ENCODE measurements at places on chromosomes 3 and 15.

- DNase-seq = no peak
These were observed 364.0 kb upstream of the IL12A start for GRCh38 chr3:159624616-159625015.

DNA sequence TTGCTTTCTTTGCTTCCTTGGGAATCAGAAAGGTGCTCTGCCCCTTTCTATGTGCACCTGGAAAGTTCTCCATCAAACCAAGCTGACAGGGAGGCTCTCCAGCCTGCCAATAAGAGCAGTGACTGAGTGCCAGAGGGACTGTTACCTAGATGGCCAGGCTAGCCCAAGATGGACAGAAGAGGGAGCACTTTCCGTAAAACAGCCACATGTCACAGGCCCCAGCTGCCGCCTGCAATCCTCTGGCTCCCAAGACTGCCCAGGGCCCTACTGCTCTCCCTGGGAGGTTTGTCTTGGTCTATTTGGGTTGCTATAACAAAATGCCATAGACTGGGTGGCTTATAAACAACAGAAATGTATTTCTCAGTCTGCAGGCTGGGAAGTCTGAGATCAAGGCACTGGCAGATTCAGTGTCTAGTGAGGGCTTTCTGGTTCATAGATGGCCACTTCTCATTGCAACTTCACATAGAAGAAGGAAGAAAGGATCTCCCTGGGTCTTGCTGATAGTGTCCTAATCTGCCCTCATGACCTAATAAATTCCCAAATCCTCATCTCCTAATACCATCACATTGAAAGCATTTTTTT lies 72.3 kb downstream of the TAMM41 start:
- DNase-seq = peak; percentile 45

- DNase-seq = no peak
These were observed 648.9 kb upstream of the ALCAM start for GRCh38 chr3:104717828-104718196.

GRCh38 chr3:158465074-158465473 lies 105.9 kb upstream of the MLF1 start:
- no peak for DNase-seq

DNA sequence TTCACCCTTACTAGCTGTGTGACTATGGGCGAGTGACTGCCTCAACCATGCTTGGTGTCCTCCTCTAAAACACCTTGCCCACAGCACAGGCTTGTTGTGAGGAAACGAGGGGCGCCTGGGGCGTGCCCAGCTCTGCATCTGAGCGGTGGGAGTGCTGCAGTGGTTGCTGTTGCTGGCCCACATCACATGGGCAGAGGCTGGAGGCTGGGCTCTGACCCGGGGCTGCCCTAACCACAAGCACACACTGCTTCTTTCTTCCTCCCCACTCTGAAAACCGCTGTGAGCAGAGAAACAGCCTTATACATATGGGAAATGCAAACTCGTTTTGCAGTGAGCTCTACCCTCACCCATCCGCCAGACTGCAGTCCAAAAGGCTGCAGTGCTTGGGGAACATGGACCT lies 74.8 kb upstream of the RPL32 start:
- DNase-seq = no peak

- no peak for DNase-seq
These were observed 224.7 kb downstream of the KLF13 start for GRCh38 chr15:31551323-31551722.

- DNase-seq = no peak
These were observed 7.1 kb downstream of the RAD51 start for GRCh38 chr15:40702077-40702476.

GRCh38 chr15:94845390-94845716 lies 614.0 kb downstream of the MCTP2 start:
- no peak for DNase-seq

DNA sequence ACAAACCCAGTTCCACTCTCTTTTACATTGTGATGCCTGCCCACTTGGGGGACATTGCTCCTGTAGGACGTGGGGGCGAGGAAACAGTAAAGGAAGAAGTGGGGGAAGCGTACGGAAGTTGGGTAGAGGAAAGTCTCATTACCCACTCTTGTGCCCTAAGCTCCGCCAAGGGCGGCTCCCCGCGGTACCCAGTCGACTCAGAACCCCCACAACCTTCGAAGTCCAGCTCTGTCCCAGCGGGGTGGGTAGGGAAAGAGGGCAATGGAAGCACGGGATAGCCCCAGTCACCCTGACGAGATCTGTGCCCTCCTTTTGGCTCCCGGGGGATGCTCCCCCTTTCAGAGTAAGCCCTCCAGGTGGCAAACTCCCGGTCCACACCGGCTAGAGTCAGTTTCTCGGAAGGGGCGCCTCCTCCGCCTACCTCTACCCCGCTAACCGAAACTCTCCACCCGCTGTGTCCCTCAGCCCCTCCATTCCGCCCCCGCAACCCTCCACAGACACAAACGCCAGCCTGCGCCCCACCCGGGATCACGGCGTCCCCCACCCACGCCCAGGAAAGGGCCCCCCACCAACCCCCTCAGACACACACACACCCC lies 527 bp downstream of the CSNK1G1 start:
- DNase-seq = no peak

- DNase-seq = no peak
These were observed 34.4 kb downstream of the RPL39L start for GRCh38 chr3:187104933-187105332.

DNA sequence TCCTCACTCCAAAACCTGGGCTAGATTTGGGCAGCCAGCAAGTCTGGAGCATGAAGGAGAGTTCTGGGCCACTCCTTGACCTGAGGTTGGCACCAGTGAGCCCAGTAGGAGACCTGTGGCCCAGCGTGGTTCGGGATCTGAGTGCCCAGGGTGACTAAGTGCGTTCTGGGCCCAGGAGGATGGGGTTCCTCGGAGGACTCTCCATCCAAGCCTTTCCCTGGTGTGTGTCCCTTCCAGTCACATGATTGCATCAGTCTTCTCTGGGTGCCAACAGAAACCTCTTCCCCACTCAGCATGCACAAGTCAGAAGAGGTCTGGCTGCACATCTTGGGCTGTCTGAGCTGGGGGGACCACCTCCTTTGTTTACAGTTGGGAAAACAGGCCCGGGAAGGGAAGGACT lies 14.9 kb downstream of the TMEM43 start:
- DNase-seq = no peak

GRCh38 chr15:90750186-90750585 lies 33.0 kb downstream of the BLM start:
- no peak for DNase-seq

GRCh38 chr3:149783576-149783975 lies 8.8 kb downstream of the ANKUB1 start:
- no peak for DNase-seq

DNA sequence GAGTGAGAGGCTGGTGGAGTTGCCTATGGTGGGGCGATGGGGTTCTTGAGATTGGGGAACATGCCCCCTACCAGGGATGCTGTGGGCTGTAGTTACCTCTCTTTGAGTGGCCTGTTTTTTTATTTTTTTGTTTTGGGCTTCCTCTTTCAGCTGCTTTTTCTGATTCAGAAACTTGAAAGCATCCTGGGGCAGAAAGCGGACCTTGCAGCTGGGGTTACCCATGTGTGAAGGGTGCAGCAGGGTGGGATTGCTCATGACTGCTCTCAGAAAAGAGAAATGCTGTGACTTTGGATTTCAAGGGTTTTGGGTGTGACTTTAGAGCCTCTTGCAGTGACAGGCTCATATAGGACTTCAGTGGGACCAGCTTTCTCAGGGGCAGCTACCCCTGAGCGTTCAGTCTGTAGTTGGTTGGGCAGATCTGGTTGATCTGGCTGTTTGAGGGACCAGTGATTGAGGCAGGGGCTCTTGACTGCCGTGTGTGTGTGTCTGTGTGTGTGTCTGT lies 1.8 kb downstream of the LIMD1 start:
- DNase-seq = no peak

All from nephron progenitor cell (in vitro differentiated cells).